Activated T-cell treated with anti-CD3 and anti-CD28 coated beads, Interleukin-2, amount 50 U/mL, for 48 hours (primary cell): ENCODE measurements at places on chromosomes 3 and 15.

- DNase-seq = no peak
These were observed 38.0 kb downstream of the WNT7A start for GRCh38 chr3:13841826-13842225.

DNA sequence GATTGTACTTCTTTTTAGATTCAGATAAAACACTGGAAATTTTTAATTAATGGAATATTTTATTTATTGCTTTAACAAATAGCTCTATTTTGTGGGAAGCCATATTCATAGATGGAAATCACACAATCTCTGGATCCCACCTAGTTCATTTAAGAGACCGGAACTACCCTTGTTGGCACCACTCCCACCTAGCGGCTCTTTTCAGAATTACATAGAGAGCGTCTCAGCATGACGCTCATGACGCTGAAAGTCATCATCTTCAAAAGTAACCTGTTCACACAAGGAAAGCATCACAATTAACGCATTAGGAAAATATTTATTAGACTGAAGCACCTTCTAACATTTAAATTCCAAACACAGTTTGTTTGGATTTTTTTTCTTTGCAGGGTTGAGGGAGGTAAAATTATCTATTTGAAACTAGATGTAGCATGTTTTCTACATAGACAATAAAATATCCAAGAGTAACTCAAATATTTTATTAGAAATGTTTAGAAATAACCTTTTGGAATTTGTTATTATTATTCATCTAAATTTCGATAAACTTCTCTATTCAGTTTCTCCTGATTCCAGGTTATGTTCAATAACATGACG, 214.9 kb upstream of the ARRDC4 start:
- DNase-seq = peak; percentile 22

- no peak for DNase-seq
These were observed 20.1 kb upstream of the PLSCR5 start for GRCh38 chr3:146625186-146625775.

GRCh38 chr3:123821920-123822319, 62.2 kb downstream of the MYLK start:
- no peak for DNase-seq

DNA sequence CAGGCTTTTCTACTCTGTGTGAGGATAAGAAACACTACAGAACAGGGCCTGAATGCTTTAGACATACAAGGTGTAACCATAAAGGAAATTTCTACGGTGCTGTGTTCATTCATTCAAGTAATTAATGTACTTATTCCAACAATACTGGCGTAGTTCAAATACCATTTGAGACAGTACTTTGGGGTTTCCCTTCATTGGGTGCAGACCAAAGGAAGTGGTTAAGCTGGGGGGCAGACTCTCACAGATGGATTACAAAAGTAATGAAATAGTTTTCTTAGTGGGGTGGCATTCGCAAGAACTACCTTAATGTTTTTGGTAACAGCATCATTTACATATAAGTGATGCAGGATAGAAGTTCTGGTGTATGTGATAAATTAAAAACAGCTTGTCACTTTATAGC, 65.9 kb downstream of the BTD start:
- DNase-seq = no peak

DNA sequence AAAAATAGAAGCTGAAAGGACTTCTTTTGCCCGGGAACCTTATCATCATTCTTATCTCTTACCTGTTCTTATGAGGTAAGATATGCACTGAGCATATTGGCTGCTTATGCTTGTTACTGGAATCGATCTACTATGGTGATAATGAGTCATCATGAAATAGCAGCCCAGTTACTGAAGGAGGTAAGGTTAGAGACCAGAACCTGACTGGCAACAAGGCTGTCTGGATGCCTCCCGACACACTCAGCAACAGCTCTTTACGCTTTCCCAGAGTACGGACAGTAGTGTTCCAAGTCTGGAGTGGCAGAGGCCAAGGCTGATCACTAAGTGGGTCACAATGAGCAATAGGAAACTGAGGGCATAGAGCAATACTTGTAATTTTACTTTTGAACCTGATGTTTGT, 314.1 kb downstream of the NLGN1 start:
- DNase-seq = no peak

- no peak for DNase-seq
These were observed 2.2 kb upstream of the IL17RC start for GRCh38 chr3:9914559-9915253.

- DNase-seq = no peak
These were observed 533.1 kb upstream of the NAALADL2 start for GRCh38 chr3:174325834-174326700.

DNA sequence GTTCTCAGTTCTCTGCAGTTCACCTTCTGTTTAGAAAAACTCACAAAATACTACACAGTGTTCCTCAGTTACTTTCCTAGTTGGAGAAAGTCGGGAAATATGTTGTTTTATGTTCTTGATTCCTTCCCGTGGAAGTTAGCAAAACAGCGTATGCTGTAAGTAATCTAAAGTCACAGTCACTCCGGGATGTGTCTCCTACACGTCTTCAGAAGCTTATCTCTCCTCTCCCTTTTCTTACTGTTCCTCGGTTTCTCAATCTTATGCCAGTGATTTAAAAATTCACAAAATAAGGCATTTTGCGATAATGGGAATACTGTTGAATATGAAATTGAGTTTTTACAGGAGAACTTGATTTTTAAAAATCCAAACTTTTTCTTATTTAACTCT, 1.7 kb downstream of the HEG1 start:
- DNase-seq = no peak

- DNase-seq = no peak
These were observed 105.5 kb downstream of the STRIT1 start for GRCh38 chr3:155188031-155188430.

DNA sequence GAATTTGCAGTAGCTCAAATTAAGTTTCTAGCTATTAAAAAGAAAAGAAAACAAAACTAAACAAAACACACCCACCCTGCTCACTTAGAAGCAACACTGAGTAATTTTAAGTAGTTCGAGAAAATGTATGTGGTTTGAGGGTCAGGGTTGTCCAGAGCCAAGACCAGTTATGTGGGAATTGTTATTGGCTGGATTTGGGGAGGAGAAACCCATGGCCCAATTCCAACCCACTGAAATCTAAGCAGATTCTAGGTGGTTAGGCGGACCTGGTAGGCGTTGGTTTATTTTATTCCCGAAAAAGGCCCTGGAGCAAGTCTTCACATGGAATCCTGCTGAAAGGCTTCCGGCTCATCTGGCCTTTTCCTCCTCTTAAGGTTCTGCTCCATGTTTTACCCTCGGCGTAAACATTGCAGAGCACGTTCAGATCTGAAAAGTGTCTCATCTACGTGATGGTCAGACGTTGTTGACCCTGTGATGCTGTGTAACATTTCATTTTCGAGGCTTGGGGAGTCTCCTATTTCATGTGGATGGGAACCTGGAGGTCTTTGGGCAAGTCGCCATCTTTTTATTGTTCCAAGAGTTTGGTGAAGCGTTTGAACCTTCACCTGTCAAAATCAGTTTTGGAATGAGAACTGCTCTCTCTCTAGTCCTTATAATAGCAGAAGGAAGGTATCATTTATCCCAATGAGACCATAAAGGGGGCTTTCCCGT, 64.0 kb downstream of the FLNB start:
- DNase-seq = no peak

GRCh38 chr15:65761210-65761926, 30.7 kb downstream of the DENND4A start:
- no peak for DNase-seq

- DNase-seq = no peak
These were observed 10.3 kb upstream of the MUSTN1 start for GRCh38 chr3:52845157-52845556.
